ENCODE measurements at places on chromosomes 7 and 10.

- H3K27ac ChIP-seq = no peak overlapping the region
- H3K27me3 ChIP-seq = no peaks in the 10 kb centered on the region
- H3K36me3 ChIP-seq = no peaks in the 10 kb centered on the region
- no peaks in the 10 kb centered on the region for H3K4me1 ChIP-seq
- no peak overlapping the region for H3K4me3 ChIP-seq
These were observed 102.1 kb upstream of the ABCB5 start for GRCh38 chr7:20513341-20513740.

GRCh38 chr10:73999703-74000102 lies 1.8 kb downstream of the VCL start:
- ATAC-seq = no peak
- H3K27ac ChIP-seq = peak overlapping the region; percentile 95
- no peaks in the 10 kb centered on the region for H3K27me3 ChIP-seq
- H3K4me1 ChIP-seq = peaks cover 37% of the 10 kb centered on the region
- peaks cover 19% of the 10 kb centered on the region for H3K36me3 ChIP-seq

DNA sequence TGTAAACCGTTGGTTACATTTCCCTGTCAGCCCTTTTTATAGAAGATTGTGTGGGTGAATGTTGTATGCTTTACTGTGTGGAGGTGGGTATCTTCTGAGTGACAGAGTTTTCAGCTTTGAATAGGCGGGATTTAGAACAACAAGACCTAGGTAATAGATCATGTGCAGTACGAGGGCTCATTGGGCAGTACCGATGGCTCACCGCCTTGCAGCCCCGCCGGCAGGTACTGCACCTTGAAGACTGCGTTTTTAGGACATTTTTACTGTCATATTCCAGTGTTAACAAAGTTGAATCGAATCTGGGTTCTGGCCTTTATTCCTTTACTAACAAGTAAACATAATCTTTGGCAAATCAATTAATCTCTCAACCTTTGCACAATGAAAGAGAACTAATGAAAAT lies 55.9 kb upstream of the NCF1 start:
- H3K4me3 ChIP-seq = no peak overlapping the region
- peaks cover 93% of the 10 kb centered on the region for H3K36me3 ChIP-seq
- H3K27ac ChIP-seq = no peak overlapping the region
- no peaks in the 10 kb centered on the region for H3K27me3 ChIP-seq
- no peak for ATAC-seq
- no peaks in the 10 kb centered on the region for H3K4me1 ChIP-seq

DNA sequence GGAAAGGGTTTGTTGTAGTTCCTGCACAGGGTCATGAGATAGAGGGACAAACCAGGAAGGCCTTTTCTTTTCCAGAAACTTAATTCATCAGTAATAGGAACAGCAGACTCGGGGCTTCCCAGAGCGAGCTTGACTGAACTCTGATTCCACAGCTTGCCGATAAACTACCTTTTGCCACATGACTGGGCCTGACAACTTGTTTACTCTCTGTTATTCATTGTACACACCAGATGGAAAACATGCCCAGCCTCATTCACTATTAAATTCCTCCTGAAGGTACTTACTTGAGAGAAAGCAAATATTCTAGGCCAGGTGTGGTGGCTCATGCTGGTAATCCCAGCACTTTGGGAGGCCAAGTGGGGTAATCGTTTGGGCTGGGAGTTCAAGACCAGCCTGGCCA lies 77.1 kb upstream of the FGFR2 start:
- ATAC-seq = no peak
- peaks cover 18% of the 10 kb centered on the region for H3K27me3 ChIP-seq
- no peaks in the 10 kb centered on the region for H3K4me1 ChIP-seq
- no peak overlapping the region for H3K4me3 ChIP-seq
- no peak overlapping the region for H3K27ac ChIP-seq

GRCh38 chr10:72616716-72617115 lies 9.2 kb downstream of the MICU1 start:
- no peak overlapping the region for H3K4me3 ChIP-seq
- ATAC-seq = no peak
- peaks cover 7% of the 10 kb centered on the region for H3K36me3 ChIP-seq

DNA sequence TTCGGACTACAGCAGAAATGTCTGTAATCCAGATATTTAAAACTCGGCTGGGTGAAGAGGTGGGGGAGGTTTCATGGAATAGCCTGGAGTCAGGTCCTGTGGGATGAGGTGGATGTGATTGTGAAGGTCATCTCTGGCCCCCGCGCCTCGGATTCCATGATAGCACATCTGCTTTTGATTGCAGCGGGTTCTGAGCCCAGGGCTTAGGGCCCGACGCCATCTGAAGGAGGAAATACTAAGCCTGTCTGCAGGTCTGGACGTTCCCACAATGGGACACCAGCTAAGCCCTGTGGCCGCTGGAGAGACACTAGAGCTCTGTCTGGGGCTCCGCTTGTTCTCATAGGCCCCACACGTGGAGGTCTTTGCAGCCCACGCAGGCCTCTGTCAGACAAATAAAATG lies 328.7 kb downstream of the CXCL12 start:
- H3K4me1 ChIP-seq = no peaks in the 10 kb centered on the region
- H3K27ac ChIP-seq = no peak overlapping the region
- no peaks in the 10 kb centered on the region for H3K36me3 ChIP-seq
- H3K4me3 ChIP-seq = no peak overlapping the region
- ATAC-seq = no peak

GRCh38 chr7:149716932-149717307 lies 56.5 kb downstream of the ZNF467 start:
- peak overlapping the region; percentile 83 for H3K4me3 ChIP-seq
- peak overlapping the region; percentile 67 for H3K27ac ChIP-seq
- H3K36me3 ChIP-seq = peaks cover 20% of the 10 kb centered on the region
- H3K27me3 ChIP-seq = no peaks in the 10 kb centered on the region

DNA sequence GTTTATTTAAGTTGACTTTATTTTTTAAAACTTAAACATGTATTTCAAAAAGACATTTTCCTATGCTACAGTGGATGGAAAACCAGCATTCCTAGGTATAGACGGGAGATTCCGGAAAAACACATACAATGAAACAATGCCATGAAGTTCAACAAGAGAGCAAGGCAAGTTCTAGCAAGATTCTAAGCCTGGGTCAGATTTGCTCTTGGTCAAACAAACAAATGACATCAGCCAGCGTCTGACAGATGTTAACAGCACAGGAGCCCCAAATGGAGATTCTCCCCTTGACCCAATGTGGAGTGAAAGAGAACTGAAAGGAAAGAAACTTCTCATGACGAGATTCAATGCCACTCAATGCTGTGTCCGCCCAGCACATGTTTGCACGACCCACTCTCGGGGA lies 149.9 kb downstream of the NEURL1 start:
- H3K27me3 ChIP-seq = no peaks in the 10 kb centered on the region
- H3K4me3 ChIP-seq = no peak overlapping the region

- peaks cover 6% of the 10 kb centered on the region for H3K36me3 ChIP-seq
- H3K27me3 ChIP-seq = no peaks in the 10 kb centered on the region
- H3K4me3 ChIP-seq = peak overlapping the region; percentile 92
- peak overlapping the region; percentile 91 for H3K27ac ChIP-seq
- no peak for ATAC-seq
These were observed 697 bp upstream of the SNX13 start for GRCh38 chr7:17940951-17941431.

GRCh38 chr10:100168313-100168643 lies 17.6 kb downstream of the ERLIN1 start:
- H3K4me1 ChIP-seq = peaks cover 31% of the 10 kb centered on the region
- peak; percentile 60 for ATAC-seq
- peak overlapping the region; percentile 86 for H3K27ac ChIP-seq
- no peaks in the 10 kb centered on the region for H3K27me3 ChIP-seq
- peaks cover 86% of the 10 kb centered on the region for H3K36me3 ChIP-seq
- peak overlapping the region; percentile 75 for H3K4me3 ChIP-seq

DNA sequence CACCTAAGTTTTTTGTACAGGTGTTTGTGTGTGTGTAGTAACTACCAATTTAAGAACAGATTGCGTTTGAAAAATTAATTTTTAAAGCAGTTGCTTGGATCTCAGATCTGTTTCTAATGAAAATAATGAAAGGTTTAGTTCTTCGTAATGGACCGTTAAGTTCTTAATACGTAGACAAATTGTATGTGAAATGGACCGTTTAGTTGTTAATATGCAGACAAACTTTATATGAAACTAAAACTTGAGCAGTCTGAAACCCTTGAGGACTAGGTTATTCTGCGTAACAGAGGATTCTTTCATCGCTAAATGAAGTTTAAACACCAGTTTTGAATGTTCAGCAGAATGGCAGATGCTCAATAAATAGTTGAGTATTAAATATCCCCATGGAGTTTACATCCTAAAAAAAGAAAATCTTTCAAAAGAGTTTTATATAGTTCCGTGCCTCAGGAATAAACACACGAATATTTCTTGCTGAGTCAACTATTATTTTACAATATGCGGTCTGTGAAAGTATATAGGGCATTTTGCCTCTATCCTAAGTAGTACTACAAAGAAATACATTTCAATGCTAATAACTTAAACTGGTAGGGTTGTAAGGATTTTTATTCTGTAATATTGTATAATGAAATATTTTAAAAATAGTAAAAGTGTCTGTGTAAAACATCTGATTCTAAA lies 1.2 kb downstream of the DBF4 start:
- ATAC-seq = no peak
- H3K4me3 ChIP-seq = peak overlapping the region; percentile 80
- peaks cover 73% of the 10 kb centered on the region for H3K36me3 ChIP-seq

DNA sequence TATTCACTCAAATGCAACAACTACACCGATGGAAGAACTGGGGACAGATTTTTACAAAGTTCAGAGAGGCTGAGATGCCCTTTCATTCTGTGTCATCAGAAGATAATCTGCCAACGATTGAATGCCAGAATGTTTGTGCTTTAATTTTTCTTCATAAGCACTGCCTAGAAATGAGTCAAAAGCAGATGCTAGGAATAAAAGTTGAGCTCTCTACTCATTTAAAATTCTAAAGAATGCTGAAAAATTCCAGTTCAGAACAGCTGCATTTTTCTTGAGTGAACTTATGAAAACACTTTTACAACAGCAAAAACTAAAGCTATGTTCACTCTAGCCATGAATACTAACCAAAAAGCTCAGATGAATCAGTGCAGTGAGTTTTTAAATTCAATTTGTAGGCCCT lies 22.3 kb upstream of the FAM133B start:
- no peaks in the 10 kb centered on the region for H3K27me3 ChIP-seq
- peaks cover 88% of the 10 kb centered on the region for H3K36me3 ChIP-seq
- ATAC-seq = peak; percentile 23
- H3K27ac ChIP-seq = peak overlapping the region; percentile 82
- H3K4me1 ChIP-seq = peaks cover 17% of the 10 kb centered on the region

GRCh38 chr7:107609811-107610261 lies 29.8 kb downstream of the BCAP29 start:
- no peak overlapping the region for H3K4me3 ChIP-seq
- no peaks in the 10 kb centered on the region for H3K4me1 ChIP-seq
- ATAC-seq = no peak
- H3K36me3 ChIP-seq = peaks cover 31% of the 10 kb centered on the region

DNA sequence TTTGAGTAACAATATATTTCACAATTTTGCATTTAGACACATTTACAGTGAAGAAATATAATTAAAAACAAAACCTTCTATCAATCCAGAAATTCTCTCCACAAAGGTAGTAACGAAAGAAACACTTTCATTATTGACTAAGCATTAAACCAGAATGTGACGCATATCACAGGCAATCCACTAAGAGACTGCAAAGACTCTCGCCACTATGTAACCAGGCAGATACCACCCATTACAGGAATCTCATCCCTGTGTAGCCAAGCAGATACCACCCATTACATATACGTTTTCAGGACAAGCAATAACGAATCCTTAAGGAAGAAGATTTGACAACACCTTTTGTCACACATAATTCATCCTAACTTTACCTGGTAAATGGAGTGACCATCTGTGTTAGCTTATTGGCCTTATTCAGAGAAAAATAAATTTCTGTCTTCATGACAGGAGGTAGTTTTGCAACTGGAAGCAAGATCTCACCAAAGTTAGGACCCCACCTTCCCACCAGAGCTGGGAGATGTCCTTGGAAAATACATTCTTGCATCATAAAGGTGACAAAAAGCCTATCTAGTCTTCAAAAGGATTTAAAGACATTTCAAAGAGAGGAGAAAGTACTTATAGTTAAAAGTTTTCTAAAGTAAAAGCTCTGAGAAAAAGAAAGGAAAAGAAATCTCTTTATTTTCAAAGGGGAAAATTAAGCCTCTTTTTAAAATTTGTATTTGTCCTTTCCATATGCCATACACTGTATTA lies 30.8 kb downstream of the LRRC17 start:
- no peak overlapping the region for H3K27ac ChIP-seq
- no peaks in the 10 kb centered on the region for H3K27me3 ChIP-seq
- no peaks in the 10 kb centered on the region for H3K36me3 ChIP-seq
- peak; percentile 44 for ATAC-seq

- H3K4me3 ChIP-seq = no peak overlapping the region
- H3K27ac ChIP-seq = no peak overlapping the region
- H3K36me3 ChIP-seq = no peaks in the 10 kb centered on the region
- ATAC-seq = no peak
- peaks cover 58% of the 10 kb centered on the region for H3K27me3 ChIP-seq
These were observed 55.6 kb downstream of the CRTAC1 start for GRCh38 chr10:97974526-97975525.

- no peaks in the 10 kb centered on the region for H3K4me1 ChIP-seq
- no peaks in the 10 kb centered on the region for H3K27me3 ChIP-seq
- no peak overlapping the region for H3K4me3 ChIP-seq
- no peak overlapping the region for H3K27ac ChIP-seq
- ATAC-seq = no peak
These were observed 265.9 kb upstream of the DGKB start for GRCh38 chr7:15168489-15168888.

- no peaks in the 10 kb centered on the region for H3K27me3 ChIP-seq
- ATAC-seq = no peak
- no peaks in the 10 kb centered on the region for H3K4me1 ChIP-seq
- no peak overlapping the region for H3K4me3 ChIP-seq
- H3K36me3 ChIP-seq = no peaks in the 10 kb centered on the region
- no peak overlapping the region for H3K27ac ChIP-seq
These were observed 171.3 kb downstream of the MAGI2 start for GRCh38 chr7:79282070-79282694.

- no peaks in the 10 kb centered on the region for H3K36me3 ChIP-seq
- no peak overlapping the region for H3K4me3 ChIP-seq
- no peak overlapping the region for H3K27ac ChIP-seq
- ATAC-seq = no peak
These were observed 94.3 kb upstream of the SORCS3 start for GRCh38 chr10:104546756-104547155.

GRCh38 chr10:1229116-1229515 lies 172.9 kb downstream of the WDR37 start:
- peaks cover 12% of the 10 kb centered on the region for H3K27me3 ChIP-seq
- no peak overlapping the region for H3K27ac ChIP-seq
- ATAC-seq = no peak

- no peak overlapping the region for H3K27ac ChIP-seq
- H3K27me3 ChIP-seq = peaks cover 12% of the 10 kb centered on the region
- no peaks in the 10 kb centered on the region for H3K36me3 ChIP-seq
These were observed 262.8 kb downstream of the DYNC1I1 start for GRCh38 chr7:96034940-96035727.

DNA sequence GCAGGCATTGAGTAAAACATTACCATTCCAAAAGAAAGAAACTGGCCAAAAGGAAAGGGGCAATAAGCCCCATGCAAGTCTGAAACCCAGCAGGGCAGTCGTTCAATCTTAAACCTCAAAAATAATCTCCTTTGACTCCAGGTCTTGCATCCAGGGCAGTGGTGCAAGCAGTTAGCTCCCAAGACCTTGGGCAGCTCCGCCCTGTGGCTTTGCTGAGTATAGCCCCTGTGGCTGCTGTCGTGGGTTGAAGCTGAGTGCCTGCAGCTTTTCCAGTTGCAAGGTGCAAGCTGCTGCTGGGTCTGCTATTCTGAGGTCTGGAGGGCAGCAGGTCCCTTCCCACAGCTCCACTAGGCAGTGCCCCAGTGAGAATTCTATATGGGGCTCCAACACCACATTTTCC lies 580.1 kb upstream of the AUTS2 start:
- no peaks in the 10 kb centered on the region for H3K36me3 ChIP-seq
- no peak for ATAC-seq
- H3K27ac ChIP-seq = no peak overlapping the region
- H3K27me3 ChIP-seq = no peaks in the 10 kb centered on the region
- H3K4me1 ChIP-seq = no peaks in the 10 kb centered on the region
